ENCODE measurements at places on chromosomes 5 and 9.

DNA sequence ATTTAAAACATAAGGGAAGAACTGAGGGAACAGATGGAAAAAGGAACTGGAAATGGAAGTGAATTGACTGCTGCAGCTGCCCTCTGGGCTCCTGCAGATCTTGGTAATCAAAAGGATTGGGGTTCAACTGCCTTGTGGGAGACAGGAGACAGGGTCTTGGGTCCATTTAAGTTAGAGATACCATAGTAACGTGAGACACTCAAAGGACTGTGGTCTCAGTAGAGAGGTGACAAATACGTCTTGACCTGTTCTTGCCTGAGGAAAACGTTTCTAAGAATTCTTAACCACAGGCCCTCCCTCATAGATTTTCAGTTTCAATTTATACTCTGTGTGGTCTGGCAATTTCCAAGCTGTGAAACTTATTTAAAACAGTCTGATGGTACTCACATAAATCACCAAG lies 100.8 kb upstream of the DHFR start:
- no peak for DNase-seq

DNA sequence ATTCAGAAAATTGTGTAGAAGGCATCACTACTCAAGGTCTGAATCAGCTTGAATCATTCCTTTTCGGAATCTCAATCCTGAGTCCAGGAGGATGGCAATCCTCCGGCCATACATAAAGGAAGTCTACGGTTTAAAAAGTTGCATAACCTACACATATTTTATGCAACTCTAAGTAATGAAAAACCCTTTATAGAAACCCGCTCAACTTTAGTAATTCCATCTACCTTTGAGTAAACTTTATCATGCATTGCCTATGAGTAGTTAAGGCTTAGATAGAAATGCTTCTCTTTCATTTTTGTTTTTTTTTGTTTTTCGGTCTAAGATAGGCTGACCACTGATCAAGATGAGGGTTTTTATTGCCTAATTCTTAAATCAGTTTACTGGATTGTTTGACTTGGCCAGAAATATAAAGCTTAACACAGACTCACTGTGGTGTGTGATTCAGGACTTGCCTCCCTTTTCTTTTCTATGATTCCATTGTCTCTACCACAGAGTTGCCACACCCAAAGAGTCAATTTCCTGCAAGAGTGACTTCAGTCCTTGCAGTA lies 85.0 kb downstream of the LURAP1L start:
- DNase-seq: peak; percentile 23

DNA sequence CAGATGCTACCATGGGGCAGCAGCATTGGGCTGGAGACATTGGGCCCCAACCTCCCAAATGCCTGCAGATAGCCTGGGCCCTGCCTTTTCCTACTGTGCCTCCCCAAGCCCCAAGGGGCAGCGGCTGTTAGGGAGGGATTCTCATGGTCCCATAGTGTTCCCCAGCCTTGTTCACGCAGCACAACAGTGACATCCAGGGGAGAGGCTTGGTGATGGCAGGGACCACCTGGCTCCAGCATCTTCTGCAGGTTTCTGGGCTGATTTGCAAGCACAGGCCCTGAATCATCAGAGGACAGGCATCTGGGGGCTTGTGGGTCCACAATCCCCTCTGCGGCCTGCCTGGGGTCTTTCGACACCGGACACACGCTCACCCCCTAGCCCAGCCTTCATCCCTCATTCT lies 354.6 kb downstream of the SLIT3 start:
- no peak for DNase-seq

DNA sequence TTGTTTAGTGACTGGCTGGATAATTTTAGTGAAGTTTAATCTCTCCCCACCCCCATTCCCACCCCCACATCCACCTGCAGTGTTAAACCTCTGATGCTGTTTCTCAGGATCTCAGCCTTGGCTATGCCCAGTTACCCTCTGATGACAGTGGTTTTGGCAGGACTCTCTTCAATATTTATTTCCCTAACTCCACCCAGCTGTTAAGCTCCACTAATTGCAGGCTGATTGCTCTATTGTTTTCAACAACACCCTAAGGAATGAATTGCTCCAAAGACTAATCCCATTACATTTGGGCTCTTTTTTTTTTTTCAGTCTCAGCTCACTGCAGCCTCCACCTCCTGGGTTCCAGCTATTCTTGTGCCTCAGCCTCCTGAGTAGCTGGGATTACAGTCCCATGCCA lies 46.3 kb downstream of the PHAX start:
- no peak for DNase-seq

DNA sequence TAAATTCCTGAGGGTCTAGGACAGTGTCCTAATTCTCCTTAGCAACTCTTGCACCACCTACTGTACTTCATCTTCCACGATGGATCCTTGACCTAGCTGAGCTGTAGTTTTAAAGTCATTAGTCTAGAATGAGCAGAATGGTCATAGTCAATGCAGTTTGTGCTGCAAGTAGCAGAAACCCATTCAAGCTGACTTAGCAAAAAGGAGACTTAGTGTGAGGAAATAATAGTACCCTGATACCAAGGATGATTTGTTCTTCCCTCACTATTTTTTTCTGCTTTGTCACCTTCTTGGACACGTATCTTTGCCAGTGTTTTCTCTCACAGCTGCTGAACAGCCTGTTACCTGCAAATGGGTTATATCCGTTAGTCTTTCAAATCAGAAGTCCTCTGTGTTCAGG lies 5.3 kb downstream of the MFAP3 start:
- DNase-seq: no peak

DNA sequence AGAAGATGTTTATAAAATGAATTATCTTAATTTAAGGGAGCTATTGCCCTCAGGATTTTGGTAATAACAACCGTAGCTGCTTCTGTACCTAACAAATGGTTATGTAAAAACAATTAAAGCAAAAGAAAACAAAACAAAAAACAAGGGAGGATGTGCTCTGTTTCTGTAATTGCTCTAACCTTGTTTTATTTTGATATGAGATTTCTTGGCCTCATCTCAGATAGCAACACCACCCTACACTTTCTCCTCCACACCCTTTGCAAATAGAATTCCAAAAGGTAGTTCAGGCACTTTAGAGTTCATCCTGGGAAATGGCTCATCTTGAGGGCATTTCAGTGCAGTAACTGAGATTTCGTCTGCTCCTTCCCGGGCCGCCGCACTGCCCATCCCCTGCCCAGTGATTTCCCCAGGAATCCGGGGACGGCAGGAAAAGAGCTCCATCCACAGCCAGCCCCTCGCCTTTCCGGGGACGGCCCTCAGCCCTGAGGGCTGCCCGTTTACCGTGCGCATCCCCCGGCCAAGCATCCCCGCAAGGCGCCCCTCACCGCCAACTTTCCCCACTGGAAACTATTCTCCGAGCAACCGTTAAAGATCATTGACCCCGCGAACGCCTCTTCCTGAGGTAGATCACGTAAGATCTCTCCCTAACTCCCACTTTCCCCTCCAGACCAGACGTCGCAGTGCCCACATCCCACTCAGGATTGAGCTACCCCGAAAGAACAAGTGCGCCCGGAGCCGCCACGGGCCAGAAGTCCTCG lies 1.2 kb downstream of the FNBP1 start:
- no peak for DNase-seq

DNA sequence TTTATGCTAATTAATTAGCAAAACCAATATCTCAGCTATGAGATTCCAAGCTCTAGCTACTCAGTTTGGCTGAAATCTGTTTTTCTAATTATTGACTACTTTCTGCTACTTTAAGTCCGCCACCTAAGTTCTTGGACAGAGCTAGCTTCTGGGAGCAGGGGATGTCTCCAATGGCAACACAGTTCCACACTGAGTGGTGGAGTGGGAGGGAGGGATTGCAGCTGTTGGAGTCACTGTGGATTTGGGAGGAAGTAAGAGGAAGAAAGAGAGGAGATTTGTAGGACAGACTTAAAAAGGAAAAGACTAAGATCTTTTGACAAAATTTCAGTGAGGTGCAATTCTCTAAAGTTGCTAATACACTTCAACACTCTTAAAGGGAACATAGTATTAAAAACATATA lies 450.8 kb downstream of the NFIB start:
- no peak for DNase-seq

DNA sequence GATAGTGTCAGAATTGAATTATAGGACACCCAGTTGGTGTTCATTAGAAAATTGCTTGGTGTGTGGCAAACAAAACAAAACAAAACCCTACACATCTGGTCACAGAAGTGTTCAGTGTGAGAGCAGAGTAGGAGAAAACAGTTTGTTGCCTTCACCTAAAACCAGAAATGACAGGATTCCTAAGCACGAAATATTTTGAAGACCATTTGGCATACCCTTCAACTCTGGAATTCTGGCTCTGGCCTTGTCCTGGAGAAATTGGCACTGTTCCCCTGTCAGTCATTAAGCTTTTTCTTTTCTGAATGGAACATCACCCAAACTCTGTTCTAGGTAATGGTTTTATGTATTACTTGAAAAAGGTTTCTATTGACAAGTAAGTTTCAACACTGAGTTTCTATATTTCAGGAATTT lies 110.2 kb upstream of the PCA3 start:
- no peak for DNase-seq

Data from T47D (cell line).